ENCODE measurements at places on chromosomes 7 and 10.

- peak; percentile 75 for DNase-seq
Observed at GRCh38 chr10:95601116-95601719, 40.0 kb upstream of the SORBS1 start.

- DNase-seq, result no peak
Observed at GRCh38 chr10:88526501-88527105, 56.5 kb downstream of the RNLS start.

- no peak for DNase-seq
Observed at GRCh38 chr10:89348481-89348880, 20.7 kb downstream of the IFIT3 start.

GRCh38 chr10:43598446-43598845, 7.8 kb upstream of the ZNF485 start:
- DNase-seq, result no peak

All from Caki2 (cell line).